ENCODE measurements at places on chromosomes 3 and 15.

- no peak overlapping the region for H3K27ac ChIP-seq
- no peak overlapping the region for H3K4me3 ChIP-seq
- no peaks in the 10 kb centered on the region for H3K4me1 ChIP-seq
These were observed 578.7 kb downstream of the SQOR start for GRCh38 chr15:46213551-46213950.

DNA sequence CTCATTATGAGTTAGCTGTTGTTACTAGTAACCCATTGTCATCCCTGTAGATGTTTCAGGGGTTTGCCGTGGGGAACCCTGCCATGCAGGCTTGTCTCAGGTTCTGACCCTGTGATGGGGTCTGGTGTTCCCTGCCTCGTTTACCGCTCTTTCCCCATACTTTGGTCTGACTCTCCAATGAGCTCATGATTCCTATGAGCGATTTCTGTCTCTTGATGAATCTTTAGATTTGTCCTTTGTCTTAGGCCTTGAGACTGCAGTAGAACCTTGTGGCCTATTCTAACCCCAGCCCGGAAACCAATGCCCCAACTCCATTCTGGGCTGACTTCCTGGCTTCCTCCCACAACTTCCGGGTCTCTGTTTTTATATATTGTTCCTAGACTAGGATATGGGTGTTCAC is 11.3 kb upstream of the IQGAP1 start:
- no peak overlapping the region for H3K27ac ChIP-seq
- H3K36me3 ChIP-seq: no peaks in the 10 kb centered on the region
- DNase-seq: no peak
- H3K4me1 ChIP-seq: no peaks in the 10 kb centered on the region
- no peak overlapping the region for H3K4me3 ChIP-seq
- no peaks in the 10 kb centered on the region for H3K27me3 ChIP-seq

- DNase-seq: peak; percentile 51
- no peaks in the 10 kb centered on the region for H3K27me3 ChIP-seq
- no peak overlapping the region for H3K27ac ChIP-seq
These were observed 129.8 kb upstream of the MEF2A start for GRCh38 chr15:99435877-99436541.

- H3K27me3 ChIP-seq: no peaks in the 10 kb centered on the region
- peaks cover 71% of the 10 kb centered on the region for H3K4me1 ChIP-seq
- DNase-seq: no peak
- H3K4me3 ChIP-seq: peak overlapping the region; percentile 53
- peak overlapping the region; percentile 98 for H3K27ac ChIP-seq
- H3K36me3 ChIP-seq: peaks cover 20% of the 10 kb centered on the region
These were observed 528.1 kb downstream of the FOXP1 start for GRCh38 chr3:71055257-71056001.

DNA sequence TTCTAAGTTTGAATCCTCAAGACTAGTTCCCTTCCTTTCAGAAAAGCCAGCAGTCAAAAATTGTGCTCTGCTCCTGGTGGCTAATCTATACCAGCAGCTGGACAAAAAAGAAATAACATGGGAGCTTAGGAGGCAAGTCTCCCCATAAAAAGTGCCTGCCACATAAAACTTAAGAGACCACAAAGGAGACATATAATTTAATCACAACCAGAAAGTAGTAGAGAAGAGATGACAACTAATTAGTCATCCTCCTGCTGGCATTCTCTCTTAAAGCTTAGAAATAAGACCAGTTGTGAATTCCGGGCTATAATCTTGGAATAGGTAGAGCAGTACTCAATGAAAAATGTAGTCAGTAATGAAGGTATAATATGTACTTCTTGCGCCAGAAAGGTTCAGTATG is 20.2 kb upstream of the IMPG2 start:
- no peaks in the 10 kb centered on the region for H3K4me1 ChIP-seq
- DNase-seq: no peak
- H3K27ac ChIP-seq: no peak overlapping the region
- no peaks in the 10 kb centered on the region for H3K36me3 ChIP-seq
- H3K4me3 ChIP-seq: no peak overlapping the region

- peaks cover 21% of the 10 kb centered on the region for H3K36me3 ChIP-seq
- no peak for DNase-seq
- peaks cover 12% of the 10 kb centered on the region for H3K4me1 ChIP-seq
- no peaks in the 10 kb centered on the region for H3K27me3 ChIP-seq
These were observed 87.8 kb downstream of the KLHL25 start for GRCh38 chr15:85706779-85707518.

DNA sequence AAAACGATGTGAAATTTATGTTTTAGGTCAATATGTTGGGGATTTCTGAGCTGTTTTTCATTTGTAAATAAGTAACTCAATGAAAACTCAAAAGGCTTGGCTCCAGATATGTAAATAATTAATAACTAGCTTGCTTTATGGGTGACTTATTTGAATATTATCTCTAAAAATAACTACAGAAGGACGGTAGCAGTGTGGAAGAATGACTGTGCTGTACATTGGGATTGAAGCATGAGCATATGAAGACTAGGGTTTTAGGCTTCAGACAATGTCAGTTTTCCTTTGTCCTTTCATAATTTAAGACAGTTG is 343.9 kb downstream of the GRM7 start:
- DNase-seq: no peak
- H3K4me3 ChIP-seq: no peak overlapping the region
- H3K4me1 ChIP-seq: no peaks in the 10 kb centered on the region
- H3K36me3 ChIP-seq: no peaks in the 10 kb centered on the region
- H3K27me3 ChIP-seq: no peaks in the 10 kb centered on the region

GRCh38 chr3:161305095-161305991 is 66.0 kb downstream of the SPTSSB start:
- H3K4me3 ChIP-seq: no peak overlapping the region
- H3K27ac ChIP-seq: no peak overlapping the region
- no peak for DNase-seq

DNA sequence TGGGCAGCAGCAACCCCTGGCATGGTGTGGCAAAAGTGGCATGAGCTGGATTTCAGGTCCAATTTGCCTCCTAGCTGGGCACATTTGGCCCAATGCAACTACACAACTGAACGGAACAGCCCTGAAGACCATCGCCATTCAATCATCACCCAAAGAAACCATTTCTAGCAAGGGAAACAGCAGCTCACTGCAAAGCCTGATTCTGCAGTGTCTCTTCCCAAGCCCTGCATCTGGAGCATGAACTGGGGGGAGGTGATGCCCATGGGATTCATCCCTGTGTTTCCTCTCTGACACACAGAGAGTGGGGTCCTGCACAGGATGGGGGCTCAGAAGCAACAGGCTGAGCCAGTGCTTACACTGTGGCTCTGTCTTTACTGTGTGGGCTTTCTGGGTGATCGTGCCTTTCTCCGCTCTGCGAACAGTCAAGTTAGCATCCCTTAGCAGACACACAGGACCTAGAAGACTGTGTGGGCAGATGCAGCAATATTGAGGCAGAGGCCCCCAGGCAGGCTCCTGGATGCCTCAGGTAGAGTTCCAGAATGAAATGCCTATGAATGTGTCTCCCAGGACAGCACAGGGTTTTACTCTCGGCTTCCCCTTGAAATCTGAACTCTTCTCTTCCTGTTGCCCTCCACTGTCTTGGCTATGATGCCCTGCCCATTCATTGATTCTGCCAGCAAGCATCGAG is 91.1 kb upstream of the ALDH1A3 start:
- DNase-seq: peak; percentile 21
- H3K4me3 ChIP-seq: no peak overlapping the region
- H3K27ac ChIP-seq: no peak overlapping the region

DNA sequence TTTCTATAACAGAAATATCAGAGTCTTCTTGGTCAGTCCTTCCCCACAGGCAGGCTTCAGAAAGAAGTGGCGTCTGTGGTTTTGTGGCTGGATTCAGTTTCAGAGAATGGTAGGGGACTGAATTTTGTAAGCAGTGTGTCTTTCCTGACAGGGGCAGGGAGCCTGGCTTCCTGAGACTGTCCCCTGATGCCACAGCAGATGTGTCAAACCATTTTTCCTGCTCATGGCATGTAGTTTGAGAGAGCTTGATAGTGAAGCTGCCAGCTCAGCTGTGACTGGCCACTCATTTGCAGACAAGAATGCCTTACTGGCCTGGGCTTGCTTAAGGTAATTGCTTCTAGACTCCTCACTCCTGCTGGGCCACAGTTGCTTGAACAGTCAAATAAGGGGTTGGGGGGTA is 26.4 kb downstream of the LARS2 start:
- no peak overlapping the region for H3K4me3 ChIP-seq
- H3K27me3 ChIP-seq: no peaks in the 10 kb centered on the region
- no peak for DNase-seq
- no peak overlapping the region for H3K27ac ChIP-seq
- H3K36me3 ChIP-seq: peaks cover 8% of the 10 kb centered on the region

GRCh38 chr15:99614749-99615288 is 49.0 kb downstream of the MEF2A start:
- H3K4me1 ChIP-seq: peaks cover 30% of the 10 kb centered on the region
- no peaks in the 10 kb centered on the region for H3K27me3 ChIP-seq
- peak overlapping the region; percentile 1 for H3K27ac ChIP-seq

- H3K4me3 ChIP-seq: no peak overlapping the region
- no peak overlapping the region for H3K27ac ChIP-seq
- peaks cover 11% of the 10 kb centered on the region for H3K36me3 ChIP-seq
- H3K4me1 ChIP-seq: no peaks in the 10 kb centered on the region
- H3K27me3 ChIP-seq: no peaks in the 10 kb centered on the region
- DNase-seq: no peak
These were observed 96.2 kb downstream of the ADAMTS9 start for GRCh38 chr3:64591615-64592014.

- no peaks in the 10 kb centered on the region for H3K36me3 ChIP-seq
- no peaks in the 10 kb centered on the region for H3K4me1 ChIP-seq
- peak overlapping the region; percentile 82 for H3K27ac ChIP-seq
- no peak for DNase-seq
- H3K27me3 ChIP-seq: no peaks in the 10 kb centered on the region
- no peak overlapping the region for H3K4me3 ChIP-seq
These were observed 107.5 kb downstream of the EOMES start for GRCh38 chr3:27614592-27614991.
